ENCODE measurements at places on chromosomes 7 and 10.

DNA sequence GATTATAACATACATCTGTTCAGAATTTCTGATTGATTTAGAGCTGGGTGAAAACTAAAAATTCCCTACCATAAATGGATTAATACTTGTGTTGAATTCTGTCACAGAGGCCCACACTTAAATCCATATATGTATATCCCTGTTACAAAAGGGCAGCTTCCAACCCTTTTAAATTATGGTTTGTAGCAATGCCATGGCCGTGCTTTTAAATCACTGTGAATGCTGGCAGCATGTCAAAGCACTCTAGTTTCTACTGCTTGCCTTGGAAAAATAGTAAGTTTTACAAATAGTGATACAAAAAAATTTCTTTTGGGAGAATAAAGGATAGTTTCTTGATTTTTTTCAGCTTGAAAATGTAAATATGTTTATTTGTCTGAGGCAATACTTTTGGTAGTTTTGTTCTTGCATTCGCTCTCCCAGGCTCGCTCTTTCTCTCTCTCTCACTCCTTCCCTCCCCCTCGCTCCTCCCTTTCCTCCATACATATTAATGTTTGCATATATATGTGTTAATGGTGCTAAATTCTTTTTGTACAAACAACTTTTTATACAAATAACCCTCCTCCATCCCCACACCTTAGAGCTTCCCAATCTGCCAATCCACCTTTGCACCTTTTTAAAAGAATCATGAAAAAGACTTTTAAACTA lies 29.8 kb downstream of the TES start:
- DNase-seq: no peak

DNA sequence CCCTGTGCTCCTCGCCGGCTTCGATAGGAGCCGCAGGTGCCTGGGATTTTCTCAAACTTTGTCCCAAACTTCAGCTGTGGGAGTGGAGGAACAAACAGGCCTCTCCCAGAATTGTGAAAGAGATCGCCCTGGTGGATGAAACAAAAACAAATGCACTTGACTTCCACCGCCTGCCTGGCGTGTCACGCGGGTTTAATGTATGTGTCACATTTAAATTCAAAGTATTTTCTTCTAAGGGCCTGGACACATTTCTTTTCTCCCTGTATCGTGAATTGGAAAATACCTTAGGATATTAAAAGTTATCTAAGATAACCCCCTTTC lies 694 bp upstream of the WASL start:
- DNase-seq: no peak

GRCh38 chr10:87960230-87960629 lies 96.8 kb downstream of the PTEN start:
- no peak for DNase-seq

GRCh38 chr10:119531067-119531466 lies 11.5 kb downstream of the RGS10 start:
- DNase-seq: no peak

GRCh38 chr10:59688921-59689351 lies 20.7 kb downstream of the SLC16A9 start:
- no peak for DNase-seq

- no peak for DNase-seq
These were observed 491.8 kb upstream of the SEMA3A start for GRCh38 chr7:84686373-84686772.

Data from stimulated activated CD4-positive, alpha-beta T cell treated with anti-CD3 and anti-CD28 coated beads, TNF-alpha, amount 100 ng/mL, for 4 hours (primary cell).